ENCODE measurements at places on chromosomes 5 and 9.

GRCh38 chr5:127840198-127840524 lies 137.0 kb downstream of the CCDC192 start:
- DNase-seq, result no peak

DNA sequence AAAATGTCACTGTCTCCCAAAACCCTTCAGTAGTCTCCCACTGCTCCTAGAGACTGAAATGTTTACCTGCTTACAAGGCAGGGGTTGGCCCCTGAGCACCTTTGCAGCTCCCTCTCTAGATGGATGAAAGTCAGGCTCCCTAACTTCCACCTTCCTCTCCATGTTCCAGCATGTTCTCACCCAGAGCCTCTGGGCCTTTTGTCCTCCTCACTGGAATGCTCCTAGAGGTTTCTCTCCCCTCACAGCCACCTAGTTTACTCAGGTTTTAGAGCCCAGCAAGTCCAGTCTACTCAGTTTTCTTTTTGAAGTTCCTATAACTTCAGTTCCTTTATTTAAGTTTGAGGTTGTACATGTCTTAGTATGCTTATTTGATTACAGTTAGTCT lies 815 bp upstream of the URM1 start:
- DNase-seq, result no peak

- DNase-seq, result no peak
These were observed 90.3 kb upstream of the OTULINL start for GRCh38 chr5:14491015-14491915.

GRCh38 chr9:110170357-110171257 lies 37.4 kb downstream of the C9orf152 start:
- no peak for DNase-seq

DNA sequence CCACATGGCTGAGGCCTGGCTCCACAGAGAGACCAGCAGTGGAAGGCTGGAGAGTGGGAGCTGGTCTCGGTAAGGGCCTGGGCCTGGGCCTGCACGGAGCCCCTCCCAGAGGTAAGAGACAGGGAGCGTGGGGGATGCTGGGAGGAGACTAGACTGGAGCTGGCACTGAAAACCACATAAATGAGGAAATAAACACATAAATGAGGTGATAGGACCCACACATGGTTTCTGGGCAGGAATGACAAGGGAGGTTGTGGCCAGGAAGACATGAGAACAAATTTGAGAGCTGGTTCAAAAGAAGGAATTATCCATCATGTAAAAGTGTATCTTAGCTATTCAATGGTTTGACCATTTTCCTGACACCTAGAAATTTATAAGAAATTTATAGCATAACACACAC lies 451.7 kb upstream of the DAP start:
- DNase-seq, result no peak

- no peak for DNase-seq
These were observed 96.2 kb downstream of the KLHL3 start for GRCh38 chr5:137639645-137640044.

DNA sequence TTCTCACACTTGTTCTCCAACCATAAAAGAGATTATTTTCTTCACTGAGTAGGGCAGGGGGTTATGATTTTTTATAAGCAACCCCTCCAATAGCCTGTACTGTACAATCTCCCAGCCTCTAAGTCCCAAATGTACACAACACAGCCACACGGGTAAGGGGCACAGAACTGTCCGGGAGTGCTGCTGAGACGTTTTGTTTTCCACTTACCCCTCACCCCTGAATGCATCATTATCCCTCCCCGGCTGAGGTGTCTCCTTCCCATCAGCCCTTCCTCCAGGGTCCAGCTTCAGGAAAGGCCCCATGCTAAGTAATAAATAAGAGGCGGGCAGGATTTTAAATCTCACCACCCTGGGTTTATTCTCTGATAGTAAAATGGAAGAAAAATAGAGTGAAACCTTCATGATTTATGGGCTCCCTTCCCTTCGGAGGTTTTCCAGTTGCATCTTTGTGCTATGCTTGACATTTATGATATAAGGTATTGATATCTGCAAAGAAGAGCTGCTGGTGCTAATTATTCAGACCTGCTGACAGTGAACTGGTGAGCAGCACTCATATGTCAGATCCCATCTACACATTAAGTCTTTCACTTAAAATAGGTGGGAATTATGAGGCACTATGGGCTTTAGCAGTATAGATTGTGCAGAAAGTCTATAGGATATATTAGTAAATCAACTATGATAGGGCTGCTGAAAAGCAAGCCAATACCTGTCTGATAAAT lies 67.2 kb upstream of the MEGF10 start:
- DNase-seq, result no peak

GRCh38 chr9:134984372-134985265 lies 66.9 kb upstream of the FCN1 start:
- DNase-seq, result no peak

DNA sequence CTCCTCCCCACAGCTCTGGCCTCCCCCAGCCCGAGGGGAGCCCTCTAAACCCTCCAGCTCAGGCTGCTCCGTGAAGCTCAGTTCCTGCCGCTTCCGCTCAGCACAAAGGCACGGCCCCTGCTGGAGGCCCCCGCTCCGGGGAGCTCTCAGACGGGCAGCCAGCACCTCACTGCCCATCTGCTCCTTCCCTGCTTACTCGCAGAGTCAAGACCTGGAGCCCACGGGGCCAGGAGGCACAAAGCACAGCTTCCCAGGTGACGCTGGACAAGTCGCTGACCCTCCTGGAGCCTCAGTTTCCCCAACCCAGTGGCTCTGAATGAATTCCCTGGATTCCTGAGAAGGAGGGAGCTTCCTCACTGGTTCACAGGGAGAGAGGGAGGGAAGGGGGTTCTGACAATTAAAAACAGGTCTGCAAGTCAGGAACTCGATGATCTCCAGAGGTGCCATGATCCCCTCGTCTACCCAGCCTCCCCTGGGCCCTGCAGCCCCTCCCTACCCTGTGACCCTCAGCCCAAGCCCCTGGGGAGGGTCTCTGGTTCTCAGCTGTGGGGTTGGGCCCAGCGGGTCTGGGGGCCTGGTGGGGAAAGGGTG lies 36.2 kb downstream of the VAV2 start:
- peak; percentile 20 for DNase-seq

Measured in T-helper 1 cell (primary cell).